ENCODE measurements at places on chromosomes 13 and 19. TPM values are rescaled to one million over a fixed set of nuclear protein-coding genes. Genes with fewer than 3 reads are reported as not detected.
A peak's percentile ranks its signal among the peaks of the same experiment; 100 is the strongest.

The ZNF574 gene
- 14.9 TPM for total RNA-seq

The SHANK1 gene
- 1.3 TPM for total RNA-seq

The ATP4B gene
- not detected for total RNA-seq

DNA sequence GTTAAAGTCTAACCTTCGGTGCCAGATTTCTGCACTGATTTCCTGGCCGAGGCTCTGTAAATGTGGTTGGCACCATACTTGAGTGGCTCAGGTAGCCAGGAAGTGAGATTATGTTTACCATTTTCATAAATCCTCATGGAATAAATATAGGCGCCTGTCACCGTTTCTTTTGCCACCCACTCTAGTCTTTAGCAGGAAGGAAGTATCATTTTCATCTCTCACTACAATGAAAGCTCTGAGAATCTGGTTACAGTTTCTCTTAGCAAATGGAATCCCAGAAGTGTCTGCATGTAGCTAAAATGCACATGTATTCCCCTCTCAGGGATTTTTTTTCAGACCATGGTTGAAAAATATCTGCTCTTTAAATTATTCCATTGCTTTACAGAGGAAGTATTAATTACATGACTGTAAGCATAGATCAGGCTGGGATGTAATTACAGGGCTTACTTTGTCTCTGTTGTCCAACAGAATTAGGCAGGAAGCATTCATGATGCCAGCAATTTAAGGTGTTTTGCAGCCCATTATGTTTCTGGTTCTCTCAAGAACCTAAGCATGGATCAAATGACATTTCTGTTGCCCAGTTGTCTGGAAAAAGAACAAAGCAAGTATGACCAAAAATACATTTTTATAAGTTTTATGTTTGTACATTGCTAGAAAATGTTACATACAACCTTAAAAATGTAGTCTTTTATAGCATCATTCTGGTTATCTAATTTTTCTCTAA is 221.7 kb upstream of the SPRY2 start:
- DNase-seq = no peak

- DNase-seq = no peak
Observed at GRCh38 chr19:58566989-58567388, 6.1 kb downstream of the MZF1 start.

GRCh38 chr13:41313117-41313516 is 2.0 kb downstream of the NAA16 start:
- no peak for DNase-seq

GRCh38 chr13:40384976-40385857 is 281.2 kb downstream of the FOXO1 start:
- DNase-seq = no peak

DNA sequence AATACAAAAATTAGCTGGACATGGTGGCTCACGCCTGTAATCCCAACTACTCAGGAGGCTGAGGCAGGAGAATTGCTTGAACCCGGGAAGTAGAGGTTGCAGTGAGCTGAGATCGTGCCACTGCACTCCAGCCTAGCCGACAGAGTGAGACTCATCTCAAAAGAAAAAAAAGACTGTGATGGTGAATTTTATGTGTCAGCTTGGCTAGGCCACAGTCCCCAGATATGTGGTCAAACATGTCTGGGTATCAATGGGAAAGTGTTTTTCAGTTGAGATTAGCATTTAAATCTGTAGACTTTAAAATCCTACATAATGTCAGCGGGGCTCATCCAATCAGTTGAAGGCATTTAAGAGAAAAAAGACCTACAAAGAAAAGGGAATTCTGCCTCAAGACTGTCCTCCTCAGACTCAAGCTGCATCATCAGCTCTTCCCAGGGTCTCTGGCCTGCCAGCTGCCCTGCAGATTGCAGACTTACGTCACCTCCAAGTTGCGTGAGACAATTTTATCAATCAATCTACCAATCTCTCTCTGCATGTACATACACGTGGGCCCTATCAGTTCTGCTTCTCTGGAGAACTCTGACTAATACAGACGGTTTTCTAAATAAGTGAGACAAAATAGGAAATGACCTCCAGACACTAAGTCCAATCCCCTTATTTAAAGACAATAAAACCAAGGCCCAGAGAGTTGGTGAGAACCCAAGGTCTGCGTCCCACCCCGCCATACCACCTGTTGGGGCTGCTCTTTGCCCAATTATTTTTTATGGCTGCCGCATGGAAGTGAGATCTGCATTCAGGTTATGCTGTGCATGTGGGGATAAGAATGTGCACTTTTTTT is 99.2 kb downstream of the ABCC4 start:
- no peak for DNase-seq

- DNase-seq = no peak
Observed at GRCh38 chr13:20826843-20827560, 53.2 kb upstream of the EEF1AKMT1 start.

DNA sequence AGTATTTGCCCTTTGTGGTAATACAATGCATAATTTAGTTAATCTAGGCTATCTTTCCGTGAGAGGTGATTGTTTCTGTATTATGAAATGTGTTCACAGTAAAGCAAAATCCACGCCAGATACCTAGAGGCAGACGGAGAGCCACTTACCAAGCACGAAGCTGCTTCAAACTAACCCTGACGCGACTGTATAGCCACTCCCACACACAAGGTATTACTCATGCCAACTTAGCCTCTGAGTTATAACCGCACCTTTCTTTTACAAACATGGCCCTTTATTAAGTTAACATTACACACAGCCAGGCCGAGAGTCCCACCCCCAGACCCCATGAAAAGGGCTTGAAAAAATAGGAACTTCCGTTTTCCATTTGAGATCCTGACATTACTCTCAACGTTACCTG is 185.7 kb downstream of the ABCC4 start:
- DNase-seq = no peak

GRCh38 chr13:39217471-39217870 is 179.2 kb downstream of the NHLRC3 start:
- DNase-seq = no peak

DNA sequence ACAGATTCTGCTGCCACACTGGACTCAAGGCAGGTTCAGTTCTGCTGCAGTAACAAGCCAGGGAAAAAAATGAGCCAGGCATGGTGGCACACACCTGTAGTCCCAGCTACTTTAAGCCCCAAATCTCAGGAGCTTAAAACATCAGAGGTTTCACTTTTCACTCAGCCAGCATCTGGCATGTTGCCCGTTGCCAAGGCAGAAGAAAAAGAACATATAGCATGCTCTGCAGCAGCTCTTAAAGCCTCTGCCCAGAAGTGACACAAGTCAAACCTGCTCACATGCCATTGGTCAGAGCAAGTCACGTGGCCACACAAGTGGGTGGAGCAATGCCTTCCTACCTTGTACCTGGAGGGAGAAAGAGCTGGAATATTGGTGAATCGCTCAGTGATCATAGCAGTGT is 14.7 kb upstream of the ADGRE5 start:
- peak; percentile 82 for DNase-seq

GRCh38 chr13:43572656-43573360 is 214.0 kb downstream of the ENOX1 start:
- DNase-seq = no peak

DNA sequence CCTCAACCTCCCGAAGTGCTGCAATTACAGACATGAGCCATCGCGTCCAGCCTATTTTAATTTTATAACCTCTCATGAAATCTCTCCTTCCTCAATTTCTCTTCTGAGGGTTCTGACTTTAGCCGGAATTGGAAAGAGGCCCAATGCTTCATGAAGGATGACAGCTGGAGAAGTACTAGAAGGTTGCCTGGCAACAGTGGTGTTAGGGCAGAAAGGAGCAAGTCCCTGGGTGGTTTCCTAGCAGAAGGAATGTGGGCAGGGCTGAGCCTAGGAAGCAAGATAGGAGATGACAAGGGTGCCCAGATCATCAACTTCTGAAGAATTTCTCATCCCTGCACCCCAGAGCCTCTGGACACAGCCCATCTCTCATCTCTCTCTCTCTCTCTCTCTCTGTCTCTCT is 25.8 kb downstream of the CACNG6 start:
- no peak for DNase-seq

GRCh38 chr13:28719227-28720055 is 671 bp upstream of the SLC46A3 start:
- DNase-seq = no peak

GRCh38 chr13:101915755-101916107 is 463.3 kb downstream of the ITGBL1 start:
- no peak for DNase-seq

DNA sequence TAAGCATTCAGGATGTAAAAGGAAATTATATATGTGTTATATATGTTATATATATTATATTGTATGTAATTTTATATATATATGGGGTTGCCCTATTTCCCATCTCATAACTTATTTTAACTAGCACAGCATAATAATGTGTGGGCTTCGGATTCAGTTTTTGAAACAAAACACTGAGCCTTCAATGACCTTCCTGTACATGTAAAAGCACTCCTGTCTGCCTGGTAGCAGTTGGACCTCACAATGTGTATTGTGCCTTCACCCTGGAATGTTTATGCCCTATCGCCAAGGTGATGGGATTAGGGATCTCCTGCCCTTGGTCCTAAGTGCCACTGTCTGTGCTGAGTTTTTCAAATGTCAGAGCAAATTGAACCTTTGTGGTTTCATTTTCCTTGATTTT is 968.8 kb downstream of the TUBA3C start:
- no peak for DNase-seq

DNA sequence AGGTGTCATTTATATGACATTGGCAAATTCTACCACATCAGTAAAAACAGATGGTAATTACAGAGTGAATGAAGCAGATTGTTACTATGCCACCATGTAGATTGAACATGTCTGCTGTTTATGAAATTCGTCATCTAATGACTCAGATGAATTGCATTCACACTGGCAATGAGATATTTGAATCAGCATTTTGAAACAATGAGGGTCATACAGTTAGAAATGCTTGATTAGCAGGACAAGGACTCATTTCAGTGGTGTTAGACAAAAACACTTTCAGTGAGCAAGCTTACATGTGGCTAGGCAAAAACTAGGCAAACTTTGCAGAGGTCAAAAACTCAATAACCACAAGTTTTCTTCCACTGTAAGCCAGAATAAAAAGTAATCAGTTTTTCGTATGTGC is 1165.0 kb downstream of the SLITRK1 start:
- DNase-seq = no peak

- DNase-seq = no peak
Observed at GRCh38 chr13:79604752-79605151, 123.8 kb downstream of the NDFIP2 start.

- DNase-seq = no peak
Observed at GRCh38 chr13:83681547-83681946, 200.7 kb downstream of the SLITRK1 start.

DNA sequence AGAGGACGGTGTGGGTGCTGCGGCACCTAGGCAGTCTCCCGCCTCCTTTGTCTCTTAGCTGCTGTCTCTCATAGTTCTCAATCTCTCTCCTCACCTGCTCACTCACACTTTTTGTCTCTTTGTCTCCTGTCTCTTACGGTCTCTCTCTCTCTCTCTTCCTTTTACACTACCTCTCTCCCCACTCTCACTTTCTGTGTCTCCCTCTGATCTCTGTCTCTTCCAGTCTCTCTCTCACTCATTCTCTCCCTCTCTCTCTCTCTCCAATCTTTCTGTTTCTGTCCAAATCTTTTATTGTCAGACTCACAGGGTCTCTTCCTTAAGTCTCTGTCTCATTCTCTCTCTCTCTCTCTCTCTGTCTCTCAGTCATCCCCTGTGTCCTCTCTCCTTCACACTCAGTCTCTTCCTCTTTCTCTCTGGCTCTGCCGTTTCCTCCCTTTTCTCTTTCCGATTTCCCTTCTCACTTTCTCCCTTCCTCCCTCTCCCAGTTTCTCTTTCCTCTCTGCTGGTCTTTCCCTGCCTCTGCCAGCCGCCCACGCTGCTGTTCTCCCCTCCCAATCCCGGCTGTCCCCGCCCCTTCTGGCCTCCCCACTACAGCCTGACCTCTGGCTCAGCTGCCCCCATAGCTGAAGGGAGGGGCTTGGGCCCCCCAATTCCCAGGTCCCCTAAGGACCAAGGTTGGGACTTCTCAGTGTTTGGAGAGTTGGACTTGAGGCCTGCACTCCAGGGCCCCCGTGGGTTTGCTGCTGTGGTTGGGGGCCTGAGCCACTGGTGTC is at the start of gene PLEKHA4:
PLEKHA4 (minus strand) TSS at position 504 of the 773 bp plus-strand sequence. CDS start 997 bp downstream, outside the sequence.
- no peak for DNase-seq

DNA sequence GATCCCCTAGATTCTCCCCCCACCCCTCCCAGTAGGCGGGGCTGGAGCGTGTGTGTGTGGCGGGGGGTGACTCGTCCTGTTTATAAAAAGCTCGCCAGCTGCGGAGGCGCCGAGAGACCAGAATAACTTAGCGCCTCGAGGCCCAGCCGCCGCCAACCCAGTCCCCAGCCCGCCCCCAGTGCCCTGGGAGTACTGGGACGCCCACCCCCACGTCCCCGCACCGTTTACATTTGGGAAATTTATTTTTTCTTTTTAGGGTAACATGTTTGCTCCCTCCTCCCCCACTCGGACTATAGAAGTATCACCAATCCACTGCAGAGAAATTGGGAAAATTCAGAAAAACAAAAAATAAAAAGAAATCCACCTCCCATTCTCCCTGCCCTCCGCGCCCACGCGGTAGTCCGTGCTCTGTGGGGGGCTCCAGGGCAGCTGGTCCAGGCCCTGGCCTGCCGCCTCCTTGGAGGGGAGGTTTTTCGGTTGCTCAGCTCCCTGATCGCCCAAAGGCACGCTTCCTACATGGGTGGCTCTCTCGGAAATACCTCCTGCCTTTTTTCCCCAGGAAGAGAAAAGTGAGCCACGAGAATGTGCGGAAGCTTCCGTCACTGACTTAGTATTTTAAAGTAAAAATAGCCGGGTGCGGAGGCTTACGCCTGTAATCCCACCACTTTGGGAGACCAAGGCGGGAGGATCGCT is 1.5 kb upstream of the RAB3A start:
- DNase-seq = peak; percentile 92

- no peak for DNase-seq
Observed at GRCh38 chr13:40923867-40924266, 95.2 kb downstream of the ELF1 start.

DNA sequence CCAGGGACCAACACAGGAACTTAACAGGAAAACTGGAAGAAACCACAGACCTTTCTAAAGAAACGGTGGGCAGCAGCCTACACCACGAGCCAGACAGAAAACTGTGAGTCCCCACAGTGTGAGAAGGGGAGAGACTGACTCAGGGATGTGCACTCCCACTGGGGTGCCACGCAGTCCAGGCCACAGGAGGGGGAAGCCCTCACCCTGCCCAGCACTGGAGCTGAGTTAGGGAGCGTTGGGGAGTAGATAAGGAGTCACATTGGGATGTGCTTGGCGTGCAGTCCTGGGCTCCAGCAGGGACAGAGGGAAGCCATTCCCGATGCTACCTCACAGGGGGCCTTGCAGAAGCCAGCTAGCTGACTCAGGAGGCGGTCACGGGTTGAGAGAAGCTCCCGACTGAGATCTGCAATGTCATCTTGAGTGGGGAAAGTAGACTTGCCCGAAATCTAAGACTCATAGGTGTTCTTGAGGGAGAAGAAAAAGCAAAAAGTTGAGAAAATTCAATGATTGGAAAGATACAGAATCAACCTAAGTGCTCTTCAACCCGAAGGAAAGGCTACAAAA is 17.3 kb downstream of the SIGLEC8 start:
- peak; percentile 63 for DNase-seq
